ENCODE measurements at places on chromosomes 5 and 9.

DNA sequence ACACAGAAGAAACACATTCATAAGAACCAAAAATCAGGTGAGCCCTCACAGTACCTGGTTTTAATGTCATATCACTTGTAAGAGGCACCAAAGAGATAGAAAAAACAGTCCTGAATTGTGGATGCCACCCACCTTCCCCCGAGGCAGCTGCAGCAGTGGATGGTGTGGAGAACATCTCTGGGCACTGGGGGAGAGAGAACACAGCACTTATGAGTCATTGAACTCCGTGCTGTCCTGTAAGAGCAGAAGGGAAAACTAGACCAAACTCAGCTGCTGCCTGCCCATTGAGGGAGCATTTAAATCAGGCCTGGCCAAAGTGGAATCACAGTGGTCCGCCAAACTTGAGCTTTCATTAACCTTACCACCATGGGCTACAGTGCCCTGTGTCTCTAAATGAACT lies 296.2 kb downstream of the SPATA31D1 start:
- DNase-seq, result no peak

GRCh38 chr9:2570615-2571479 lies 50.7 kb upstream of the VLDLR start:
- no peak for DNase-seq

DNA sequence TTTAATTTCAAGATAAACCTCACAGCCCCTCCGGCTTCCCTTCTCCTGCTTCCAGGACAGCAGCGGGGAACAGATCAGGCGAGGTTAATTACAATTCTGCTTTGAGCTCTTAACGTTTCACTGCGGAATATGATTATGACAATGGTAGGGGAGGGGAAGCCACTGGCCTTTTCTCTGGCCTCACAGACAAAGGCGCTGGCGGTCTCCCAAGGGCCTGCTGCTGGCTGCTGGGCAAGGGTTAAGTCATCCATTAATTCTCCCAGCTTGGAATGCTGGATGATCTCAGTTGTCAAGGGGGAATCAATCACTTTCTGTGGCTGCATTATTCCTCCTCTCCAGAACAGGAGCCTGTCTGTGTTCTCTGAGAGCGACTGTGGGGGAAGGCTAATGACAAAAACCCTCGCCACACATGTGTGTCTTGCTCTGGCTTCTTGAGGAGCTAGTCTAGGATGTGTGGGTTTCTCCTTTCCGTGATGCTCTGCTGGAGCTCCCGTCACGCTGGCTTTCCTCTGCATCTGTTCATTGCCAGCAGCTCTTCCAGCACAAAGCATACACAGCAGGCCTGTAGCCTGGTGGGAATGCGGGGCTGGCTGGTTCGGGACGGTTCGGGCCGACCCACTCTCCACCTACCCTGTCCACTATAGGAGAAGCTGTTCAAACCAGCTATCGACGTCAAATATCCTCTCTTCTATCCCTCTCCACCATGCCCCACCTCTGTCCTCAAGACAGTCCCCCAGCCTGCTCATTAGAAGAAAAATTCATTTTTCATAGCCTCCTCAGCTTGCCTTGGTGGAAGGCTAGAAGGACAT lies 82.8 kb downstream of the DCP2 start:
- no peak for DNase-seq

DNA sequence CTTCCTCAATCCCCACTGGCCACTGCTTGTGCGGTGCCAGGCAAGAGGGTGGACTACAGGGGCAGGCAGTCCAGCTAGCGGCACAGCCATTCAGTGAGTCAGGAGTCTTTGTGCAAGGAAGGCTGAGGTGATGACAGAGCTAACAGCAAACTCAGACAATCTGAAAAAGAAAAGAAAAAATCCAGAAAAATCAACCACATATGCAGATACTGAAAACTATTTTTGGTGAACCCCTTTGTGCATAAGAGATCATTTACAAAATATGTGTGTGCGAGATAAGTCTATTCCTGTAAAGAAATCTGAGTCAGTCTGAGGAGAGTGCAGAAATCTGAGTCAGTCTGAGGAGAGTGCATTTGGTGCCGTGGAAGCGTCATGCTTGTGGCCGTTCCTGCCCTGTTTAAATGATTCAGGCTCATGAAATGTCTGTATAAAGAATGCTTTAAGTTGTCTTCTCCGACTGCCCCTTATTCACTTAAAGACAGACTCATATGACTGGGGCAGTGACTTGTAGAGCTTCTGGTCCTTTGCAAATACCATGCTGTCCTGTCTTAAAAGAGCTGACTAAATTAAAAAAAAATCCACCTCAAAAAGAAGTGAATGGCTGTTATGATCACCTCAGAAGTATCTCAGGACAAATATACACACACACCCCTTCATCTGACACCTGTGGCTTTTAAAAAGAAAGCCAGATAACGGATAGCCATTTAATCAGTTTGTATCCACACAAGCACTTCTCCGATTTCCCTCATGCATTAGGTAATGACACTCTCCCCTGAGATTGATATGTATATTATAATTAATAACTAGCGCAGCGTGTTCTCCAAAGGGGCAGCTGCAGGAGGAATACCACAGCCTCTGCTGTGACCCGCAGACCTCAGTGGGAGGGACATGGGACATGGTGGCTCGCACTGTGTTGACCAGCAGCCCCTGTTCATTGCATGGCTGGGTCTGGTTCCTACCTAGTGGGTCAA lies 47.3 kb downstream of the TRIO start:
- no peak for DNase-seq

DNA sequence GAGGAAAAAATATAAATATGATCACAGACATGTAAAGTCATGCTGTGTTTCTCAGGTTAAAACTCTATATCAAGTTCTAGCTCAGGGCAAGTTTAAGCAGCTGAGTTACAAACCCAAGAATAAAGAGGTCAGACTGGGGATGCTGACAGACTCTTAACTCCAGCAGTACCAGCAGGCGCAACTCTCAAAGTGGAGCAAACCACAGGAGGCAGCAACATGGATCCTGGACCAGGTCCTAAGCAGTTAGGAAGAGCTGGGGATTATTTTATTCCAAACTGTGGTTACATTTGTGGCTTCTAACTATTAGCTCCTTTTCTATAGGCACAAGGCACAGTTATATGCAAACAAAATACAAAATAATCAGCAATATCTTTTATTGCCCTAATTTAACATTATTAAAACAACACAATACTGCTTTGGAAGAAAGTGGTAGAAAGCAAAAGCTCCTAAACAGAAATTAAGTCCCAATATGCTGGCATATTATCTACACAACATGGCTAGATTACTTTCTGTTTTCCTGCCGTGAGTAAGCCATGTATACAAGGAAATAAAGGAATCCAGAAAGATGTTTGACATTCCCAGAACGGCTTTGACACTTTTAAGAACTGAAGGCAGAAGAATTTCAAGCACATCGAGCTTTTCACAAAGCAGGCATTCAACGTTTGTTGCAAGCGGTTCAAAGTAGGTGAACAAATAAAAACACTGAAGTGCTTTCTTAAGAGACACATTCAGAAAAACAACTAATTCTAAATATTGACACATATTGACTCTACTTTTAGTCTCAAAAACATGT lies 378.8 kb upstream of the ZNF608 start:
- no peak for DNase-seq

DNA sequence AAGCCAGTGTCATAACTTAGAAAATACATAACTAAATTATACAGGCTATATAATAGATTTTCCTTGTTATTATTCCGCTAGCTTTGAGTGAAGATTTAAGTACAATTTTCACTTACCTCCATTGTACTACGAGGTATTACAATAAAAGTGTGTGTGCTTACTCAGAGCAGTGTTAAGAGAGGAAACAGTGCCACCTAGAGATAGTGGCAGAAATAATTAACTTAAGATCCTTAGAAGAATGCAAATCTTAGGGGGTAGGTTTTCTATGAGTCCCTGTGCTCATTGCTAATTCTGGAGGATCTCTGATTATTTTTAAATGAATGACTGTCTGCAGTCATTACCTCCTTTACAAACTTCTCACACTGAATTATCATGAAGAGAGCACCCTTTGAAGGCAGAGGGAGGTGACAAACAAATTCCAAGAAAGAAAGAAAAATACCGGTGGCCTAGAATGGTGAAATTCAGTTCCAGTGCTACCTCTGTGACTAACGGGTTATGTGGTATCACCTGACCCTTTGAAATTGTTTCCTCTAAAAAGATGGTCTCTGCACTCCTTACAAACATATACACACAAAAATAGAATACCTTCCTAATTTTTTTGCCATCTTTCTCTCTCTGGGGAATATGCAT lies 379.8 kb downstream of the TRIM36 start:
- DNase-seq, result no peak

DNA sequence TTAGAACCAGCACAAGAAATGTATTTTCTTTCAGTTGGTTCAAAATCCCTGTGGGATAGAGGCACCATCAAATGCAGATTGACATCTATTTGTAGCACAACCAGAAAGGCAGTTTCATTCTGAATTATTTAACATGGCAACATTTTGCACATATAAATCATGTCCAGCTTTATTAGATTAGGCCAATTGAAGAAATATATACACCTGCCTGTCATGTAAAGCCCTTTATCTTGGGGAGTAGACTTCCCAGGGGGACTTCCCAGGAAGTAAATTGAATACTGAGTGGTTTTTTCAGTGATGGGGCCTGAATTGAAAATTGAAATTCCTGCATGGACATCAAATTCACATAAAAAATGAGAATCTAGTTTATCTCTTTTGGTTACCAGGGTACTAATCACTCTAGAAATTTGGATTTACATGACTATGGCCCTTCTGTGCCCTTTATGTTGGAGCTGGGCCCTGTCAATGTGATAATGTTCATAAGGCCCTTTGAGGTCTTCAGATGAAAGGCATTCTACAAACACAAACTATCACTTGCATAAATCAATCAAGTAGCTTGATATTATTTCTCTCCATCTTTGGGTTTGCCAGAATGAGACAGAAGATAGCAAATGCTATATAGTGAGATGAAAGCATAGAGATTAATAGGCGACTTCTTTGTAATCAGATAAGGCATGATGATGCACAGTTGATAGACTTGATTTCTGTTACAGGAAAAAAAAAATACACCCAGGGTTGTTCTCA lies 26.2 kb upstream of the ZNF608 start:
- DNase-seq, result no peak

DNA sequence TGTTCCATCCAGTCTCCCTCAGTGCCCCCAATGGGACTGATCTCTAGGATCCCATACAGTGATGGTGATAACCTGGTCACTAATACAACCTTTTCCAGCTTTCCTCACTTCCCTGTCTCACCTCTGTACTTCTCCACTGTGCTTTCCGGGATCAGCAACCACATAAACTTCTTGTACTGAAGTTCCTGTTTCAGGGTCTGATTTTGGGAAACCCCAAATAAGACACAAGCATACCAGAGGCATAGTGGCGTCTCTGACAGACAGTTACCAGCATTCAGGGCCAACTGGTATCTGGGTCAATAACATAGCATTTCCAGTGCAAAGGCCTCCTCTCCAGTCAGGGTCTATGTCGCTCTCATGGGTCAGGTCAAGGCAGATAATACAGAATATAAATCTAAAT lies 64.3 kb downstream of the GLDC start:
- no peak for DNase-seq

DNA sequence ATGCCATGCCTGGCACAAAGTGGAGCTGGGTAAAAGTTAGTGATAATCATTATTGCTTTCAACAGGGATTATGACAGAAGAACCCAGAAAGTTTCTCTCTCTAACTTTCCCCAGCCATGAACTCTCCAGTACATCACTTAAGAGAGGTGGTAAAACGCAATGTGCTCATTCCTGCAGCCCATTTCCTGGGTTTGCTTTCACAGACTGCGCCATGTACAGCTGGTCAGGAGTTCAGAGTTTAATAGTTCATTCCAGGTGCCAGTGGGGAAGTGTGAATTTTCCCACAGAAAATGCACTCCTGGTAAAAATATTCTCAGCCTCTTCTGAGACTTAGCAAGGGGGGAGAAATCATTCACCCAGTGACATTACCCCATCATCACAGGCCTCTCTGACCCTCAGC lies 35.5 kb downstream of the ADAM19 start:
- DNase-seq, result no peak

DNA sequence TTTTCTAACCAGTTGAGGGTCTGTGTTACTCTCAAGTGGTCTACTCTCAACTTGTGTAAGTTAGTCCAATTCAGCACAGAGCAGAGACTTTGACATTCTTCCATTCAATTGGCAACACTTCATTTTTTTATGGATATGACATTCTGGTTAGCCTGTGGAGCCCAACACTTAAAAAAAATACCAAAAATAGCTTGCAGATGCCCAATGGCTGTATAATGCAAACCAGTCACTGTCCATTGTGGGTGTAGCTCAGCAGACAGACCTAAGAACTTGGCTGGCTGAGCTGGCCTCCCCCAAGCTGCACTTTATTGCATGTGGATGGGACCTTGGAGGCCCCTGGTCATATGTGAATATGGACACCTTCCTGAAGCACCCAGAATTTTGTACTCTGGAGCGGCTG lies 103.2 kb downstream of the DPYSL3 start:
- DNase-seq, result no peak

DNA sequence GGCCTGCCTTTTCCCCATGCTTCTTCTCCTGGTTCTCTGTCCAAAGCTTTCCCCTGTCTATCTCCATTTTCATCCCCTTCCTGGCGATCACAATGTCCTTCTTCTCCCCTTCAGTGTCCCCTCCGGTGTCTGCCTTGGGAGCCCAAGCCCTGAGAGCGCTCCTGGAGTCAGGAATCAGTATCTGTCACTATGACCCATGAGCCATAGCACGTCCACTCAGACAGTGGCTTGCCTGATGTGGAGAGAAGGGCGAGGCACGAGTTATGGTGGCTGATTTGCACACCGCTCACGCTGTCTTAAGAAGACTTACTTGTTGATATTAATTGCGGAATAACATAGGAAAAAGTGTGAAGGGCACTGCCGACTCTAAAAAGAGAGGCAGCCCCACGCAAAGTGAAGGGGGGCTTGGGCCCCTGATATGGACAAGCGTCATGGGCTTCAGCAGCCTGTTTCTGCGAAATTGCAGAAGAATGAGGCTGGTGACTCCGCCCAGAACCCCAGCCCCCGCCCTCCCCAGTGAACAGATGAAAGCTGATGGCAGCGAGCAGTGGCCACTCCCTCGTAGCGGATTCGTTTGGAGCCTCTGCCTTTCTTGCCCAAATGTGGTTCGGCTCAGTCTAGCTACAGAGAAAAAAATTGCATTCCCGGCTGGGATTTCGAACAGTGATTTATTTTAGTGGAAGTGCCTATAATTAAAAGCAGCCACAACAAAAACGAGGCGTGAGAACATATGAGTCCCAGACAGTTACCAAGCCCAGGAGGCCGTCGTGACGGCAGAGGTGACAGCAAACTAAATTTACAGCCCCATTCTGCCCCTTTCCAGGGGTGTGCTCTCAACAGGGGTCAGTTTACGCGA lies 149.8 kb downstream of the ICE1 start:
- no peak for DNase-seq

- DNase-seq, result no peak
Observed at GRCh38 chr5:154143211-154143641, 47.3 kb upstream of the GALNT10 start.

DNA sequence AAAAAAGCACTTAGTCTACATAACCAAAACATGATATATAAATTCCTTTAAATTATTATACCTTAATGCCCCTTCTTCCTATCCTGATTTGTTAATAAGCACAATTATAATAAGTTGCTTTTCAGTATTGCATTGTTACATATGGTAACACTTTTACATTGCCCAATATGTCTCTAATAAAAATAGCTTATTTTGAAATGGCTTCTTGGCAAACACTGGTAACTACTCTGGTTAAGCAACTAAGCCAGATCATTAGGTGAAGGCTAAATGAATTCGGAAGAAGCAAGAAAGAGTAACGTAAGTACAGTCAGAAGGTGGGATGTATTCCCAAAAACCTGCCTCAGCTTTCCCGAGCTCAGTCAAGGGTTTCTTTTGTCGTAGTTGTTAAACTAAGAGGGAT lies 85.3 kb downstream of the TTC39B start:
- no peak for DNase-seq

Measured in stimulated activated CD4-positive, alpha-beta T cell treated with anti-CD3 and anti-CD28 coated beads, TNF-alpha, amount 100 ng/mL, for 4 hours (primary cell).